NCI-H226 (cell line): ENCODE measurements at places on chromosomes 7 and 10.

DNA sequence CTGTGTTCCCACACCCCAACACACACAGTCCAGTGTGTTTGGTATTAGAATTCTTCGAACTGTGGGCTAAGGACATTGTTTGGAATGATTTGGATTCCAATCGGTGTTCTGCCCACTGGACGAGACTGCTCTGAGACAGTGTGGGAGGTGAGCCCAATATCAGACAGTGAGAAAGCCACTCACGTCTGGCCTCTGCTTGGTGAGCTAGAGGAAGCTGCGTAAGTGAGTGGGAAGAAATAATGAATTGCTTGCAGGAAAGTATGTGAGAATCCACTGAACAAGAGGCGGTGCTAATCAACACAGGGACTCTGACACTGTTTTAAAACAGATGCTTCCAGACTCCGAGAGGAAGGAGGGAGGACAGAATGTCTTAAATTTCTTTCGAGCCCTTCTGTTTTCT is 675.0 kb upstream of the ANKRD30A start:
- no peak for DNase-seq

GRCh38 chr10:70858759-70859158 is 29.6 kb downstream of the PCBD1 start:
- DNase-seq: no peak

DNA sequence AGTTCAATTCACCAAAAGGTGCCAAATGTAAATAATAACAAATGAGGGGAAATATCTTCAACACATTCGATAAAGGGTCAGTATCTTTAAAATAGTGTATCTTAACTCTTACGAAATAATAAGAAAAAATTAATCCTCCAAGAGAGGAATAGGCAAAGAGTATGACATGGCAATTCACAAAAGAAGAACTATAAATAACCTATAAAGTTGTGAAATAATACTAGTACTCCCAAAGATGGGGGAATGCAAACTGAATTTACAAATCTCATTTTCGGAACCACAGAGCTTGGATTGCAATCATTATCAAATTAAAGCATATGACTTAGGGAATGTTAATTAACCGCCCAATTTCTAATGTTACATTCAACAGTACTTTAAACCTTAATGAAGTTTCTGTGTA is 78.2 kb upstream of the TARP start:
- no peak for DNase-seq

- DNase-seq: no peak
Observed at GRCh38 chr10:110474826-110475225, 22.9 kb upstream of the DUSP5 start.

GRCh38 chr10:31099094-31099493 is 67.4 kb upstream of the ZNF438 start:
- no peak for DNase-seq

DNA sequence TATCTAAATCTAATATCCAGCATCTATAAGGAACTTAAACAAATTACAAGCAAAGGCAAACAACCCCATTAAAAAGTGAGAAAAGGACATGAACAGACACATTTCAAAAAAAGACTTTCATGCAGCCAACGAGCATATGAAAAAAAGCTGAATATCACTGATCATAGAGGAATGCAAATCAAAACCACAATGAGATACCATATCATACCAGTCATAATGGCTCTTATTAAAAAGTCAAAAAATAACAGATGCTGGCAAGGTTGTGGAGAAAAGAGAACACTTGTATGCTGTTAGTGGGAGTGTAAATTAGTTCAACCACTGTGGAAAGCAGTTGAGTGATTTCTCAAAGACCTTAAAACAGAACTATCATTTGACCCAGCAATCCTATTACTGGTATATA is 334.4 kb upstream of the CACNA2D1 start:
- peak; percentile 51 for DNase-seq

- DNase-seq: peak; percentile 38
Observed at GRCh38 chr7:37052705-37053104, 328.4 kb upstream of the AOAH start.

DNA sequence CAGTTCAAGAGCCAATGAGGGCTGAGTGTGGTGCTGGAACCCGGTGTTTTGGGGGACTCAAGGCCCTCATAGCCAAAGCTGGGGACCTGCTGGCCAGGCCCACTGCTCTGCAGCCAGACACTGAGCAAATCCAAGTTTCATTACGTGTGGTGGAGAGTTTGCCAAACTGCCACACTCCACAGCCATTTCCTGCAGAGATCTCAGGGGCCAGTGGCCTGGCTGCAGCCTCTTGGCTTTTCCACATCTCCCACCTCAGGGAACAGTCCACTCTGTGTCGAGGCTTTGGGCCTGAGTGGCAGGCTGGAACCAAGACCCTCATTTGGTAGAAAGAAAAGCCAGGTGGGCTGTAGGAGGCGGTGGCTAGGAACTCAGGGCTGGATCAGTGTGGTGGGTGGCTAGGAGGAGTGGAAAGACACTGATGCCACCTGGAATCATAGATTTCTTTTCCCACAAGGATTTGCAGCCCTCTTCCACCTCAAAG is 3.2 kb downstream of the HOXA11 start:
- no peak for DNase-seq

GRCh38 chr10:11610166-11610825 is 1.2 kb downstream of the USP6NL start:
- no peak for DNase-seq

DNA sequence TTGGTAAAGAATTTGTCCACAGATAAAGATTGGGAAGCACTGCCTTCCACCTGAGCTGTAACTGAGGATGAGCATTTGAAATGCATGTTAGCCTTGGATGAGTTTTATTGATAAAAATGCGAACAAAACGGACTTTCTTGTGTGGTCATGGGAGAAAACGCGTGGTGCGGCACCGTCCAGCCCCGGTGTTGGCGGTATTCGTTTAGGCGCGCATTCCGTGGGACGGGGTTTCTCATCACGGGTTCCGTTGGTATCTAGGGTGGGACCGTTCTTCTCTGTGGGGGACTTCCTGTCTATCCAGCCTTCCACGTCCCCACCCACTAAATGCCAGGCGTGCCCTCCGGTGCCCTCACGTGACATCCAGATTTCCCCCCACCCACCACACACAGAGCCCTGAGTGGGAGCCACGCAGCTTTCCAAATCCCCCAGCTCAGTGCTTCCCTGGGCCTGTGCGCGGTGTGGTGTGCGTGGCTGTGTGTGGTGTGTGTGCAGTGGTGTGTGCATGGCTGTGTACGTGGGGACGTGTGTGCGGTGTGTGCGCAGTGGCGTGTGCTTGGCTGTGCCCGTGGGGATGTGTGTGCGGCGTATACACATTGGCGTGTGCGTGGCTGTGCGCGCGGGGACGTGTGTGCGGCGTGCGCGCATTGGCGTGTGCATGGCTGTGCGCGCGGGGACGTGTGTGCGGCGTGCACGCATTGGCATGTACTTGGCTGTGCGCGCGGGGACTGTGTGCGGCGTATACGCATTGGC is 18.1 kb downstream of the IQCE start:
- DNase-seq: no peak

DNA sequence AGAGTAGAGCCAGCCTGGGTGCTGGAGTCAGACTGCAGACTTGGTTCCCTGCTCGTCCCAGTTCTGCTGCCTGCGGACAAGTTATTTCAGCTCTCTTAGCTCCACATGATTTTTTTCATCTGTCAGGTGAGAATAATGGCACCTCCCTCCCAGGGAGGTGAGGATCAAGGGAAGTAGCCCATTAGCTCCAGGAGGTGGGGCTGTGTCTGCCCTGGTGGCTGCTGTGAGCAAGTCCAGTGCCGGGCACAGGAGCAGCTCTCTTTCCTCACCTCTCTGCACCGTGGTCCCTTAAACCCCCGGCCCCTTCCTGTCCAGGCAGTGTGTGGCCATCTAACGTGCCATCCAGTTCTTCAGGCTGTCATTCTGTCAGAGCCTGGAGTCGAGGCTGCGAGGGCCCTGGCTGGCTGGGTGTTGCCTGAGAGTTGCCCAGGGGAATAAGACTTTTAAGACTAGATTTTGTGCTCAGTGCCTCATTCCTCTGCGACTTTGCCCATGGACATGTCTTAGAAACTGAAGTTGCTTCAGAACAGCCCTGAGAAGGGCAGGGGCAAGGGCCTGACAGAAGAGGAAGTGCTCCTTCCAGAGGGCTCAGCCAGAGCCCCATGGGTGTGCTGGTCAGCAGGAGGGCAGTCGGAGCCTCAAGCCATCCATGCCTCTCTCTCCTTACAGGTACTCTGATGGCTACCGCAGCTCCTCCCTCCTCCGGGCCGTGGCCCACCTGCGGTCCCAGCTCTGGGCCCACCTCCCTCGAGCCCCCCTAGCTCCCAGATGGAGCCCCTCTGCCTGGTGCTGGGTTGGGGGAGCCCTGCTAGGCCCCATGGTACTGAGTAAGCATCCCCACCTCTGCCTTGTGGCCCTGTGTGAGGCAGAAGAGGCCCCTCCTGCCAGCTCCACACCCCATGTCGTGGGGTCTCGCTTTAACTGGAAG is 5.0 kb downstream of the ABCB8 start:
- no peak for DNase-seq

- peak; percentile 86 for DNase-seq
Observed at GRCh38 chr10:122879339-122880273, at the start of gene FAM24B. TSS of gene FAM24B (minus strand) at chr10:122879581. CDS start at chr10:122850515, 29,066 bp downstream.

DNA sequence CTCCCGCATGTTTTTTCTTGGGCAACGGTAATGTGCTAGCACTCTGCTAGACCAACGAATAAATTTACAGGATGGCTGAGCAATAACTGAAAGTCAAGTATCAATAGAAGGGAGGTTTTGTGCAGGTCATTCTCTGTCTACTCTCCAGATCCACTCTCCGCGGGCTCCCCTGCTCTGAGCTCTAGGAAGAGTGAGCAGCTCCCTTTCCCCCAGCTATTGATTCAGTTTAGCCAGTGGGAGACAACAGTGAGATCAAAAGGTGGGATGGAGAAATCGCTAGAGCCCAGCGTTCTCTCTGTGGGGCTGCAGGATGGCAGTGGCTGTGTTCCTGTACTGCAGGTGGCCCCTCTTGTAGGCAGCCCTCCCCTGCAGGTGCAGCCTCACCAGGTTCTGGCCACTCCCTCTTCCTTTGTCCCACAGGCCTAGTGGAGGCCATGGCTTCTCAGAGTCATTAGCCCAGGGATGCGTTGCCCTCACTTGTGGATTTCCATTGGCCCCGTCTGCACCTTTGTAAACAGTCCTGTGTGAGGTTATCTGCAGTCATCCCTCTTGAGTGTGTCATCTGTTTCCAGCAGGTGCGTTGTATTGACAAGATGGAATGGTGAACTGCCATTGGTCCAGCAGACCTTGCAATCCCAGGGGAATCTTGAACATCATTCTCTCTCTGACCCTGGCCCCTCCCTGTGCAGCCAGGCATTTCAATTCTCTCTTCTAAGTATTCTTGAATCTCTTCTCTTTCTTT is 11.1 kb downstream of the MSRB2 start:
- DNase-seq: no peak

DNA sequence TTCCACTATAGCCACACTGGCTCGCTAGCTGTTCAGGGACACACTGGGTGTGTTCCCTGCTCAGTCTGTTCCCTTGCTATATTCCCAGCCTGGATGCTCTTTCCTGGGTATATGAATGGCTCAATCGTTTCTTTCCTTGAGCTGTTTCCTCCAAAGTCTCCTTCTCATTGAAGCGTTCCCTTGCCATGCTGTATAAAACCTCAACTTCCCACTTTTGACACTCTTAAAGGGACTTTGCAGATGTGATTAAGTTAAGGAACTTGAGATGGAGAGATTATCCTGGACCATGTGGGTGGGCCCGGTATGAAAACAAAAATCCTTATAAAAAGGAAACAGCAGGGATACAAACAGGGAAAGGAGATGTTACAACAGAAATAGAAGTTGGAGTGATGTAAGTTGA is 973.1 kb downstream of the LRMDA start:
- no peak for DNase-seq

- DNase-seq: no peak
Observed at GRCh38 chr10:77318739-77319138, 318.9 kb downstream of the KCNMA1 start.

DNA sequence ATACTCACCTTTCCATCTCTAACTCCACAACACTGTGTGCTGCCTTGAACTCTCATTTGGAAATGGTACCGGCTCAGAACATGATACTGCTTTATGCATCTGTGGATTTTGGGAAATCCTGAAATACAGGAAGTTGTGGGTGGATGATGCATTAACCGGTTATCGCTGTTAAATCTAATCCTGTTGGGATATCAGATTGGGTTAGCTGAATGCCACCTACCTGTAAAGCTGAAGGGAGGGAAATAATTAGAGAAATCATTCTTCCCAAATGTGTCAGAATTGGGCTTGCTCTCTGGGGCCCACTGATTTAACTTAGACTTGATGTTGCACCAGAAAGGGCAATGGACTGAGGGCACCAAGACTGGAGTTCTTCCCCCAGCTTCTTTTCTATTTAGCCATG is 54.0 kb downstream of the CH25H start:
- no peak for DNase-seq

DNA sequence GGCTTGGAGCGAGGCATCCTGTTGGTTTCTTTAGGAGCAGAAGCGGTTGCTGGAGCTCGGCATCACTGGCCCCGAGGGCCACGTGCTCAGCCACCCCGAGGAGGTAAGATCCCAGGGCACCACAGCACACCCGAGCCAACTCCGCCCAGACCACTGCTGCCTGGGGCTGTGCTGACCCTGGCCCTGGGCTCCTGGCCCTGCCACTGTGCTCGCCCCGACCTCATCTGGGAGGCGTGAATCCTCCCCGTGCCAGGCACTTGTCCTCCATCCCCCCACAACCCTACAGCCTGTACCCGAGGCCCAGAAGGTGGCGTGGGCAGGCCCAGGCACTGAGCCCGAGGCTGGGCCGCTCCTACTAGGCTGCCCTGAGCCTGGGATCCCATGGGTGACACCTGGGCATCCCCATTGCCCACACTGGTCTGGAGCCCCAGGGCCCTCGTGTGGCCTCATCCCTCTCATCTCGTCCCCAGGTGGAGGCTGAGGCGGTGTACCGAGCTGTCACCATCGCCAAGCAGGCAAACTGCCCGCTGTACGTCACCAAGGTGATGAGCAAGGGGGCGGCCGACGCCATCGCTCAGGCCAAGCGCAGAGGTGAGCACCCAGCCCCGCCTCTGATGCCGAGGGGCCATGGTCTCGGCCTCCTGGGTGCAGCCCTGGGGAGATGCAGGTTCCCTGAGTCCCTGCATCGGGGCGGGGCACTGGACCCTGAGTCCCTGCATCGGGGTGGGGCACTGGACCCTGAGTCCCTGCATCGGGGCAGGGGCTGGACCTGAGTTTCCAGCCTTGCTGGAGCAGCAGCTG is 11.8 kb downstream of the DPYSL4 start:
- no peak for DNase-seq
